Tracheal epithelial cell (primary cell): ENCODE measurements at places on chromosomes 6 and 20. TPM values are rescaled to one million over a fixed set of nuclear protein-coding genes. Genes with fewer than 3 reads are reported as not detected.

MYO6 gene
- 18.1 and 25.1 TPM in 2 replicates for total RNA-seq

CTCFL gene
- total RNA-seq: not detected in 2 replicates

ISM1 gene
- under 0.01 TPM in 1 of 2 replicates, not detected in the other for total RNA-seq

ELMO2 gene
- 17.5 and 21.9 TPM in 2 replicates for total RNA-seq

DUSP15 gene
- total RNA-seq: not detected in 2 replicates

RRAGD gene
- total RNA-seq: 5.5 and 15.4 TPM in 2 replicates

TLDC2 gene
- total RNA-seq: 0.24 TPM in 1 of 2 replicates, not detected in the other

MKKS gene
- total RNA-seq: 4.3 and 12.8 TPM in 2 replicates

MLIP gene
- total RNA-seq: under 0.01 TPM in 1 of 2 replicates, not detected in the other

LY6G6D gene
- total RNA-seq: not detected in 2 replicates

CRIP3 gene
- total RNA-seq: not detected in 2 replicates

CALHM4 gene
- total RNA-seq: not detected in 2 replicates

NKAIN4 gene
- total RNA-seq: 1.2 TPM in 1 of 2 replicates, not detected in the other

MTRF1L gene
- 10.1 and 10.9 TPM in 2 replicates for total RNA-seq

HLA-F gene
- 13.4 and 36.6 TPM in 2 replicates for total RNA-seq

CST5 gene
- not detected in 2 replicates for total RNA-seq

MAPK13 gene
- 40.3 and 44.3 TPM in 2 replicates for total RNA-seq

COL21A1 gene
- total RNA-seq: 0.48 and 6.8 TPM in 2 replicates

APCDD1L gene
- total RNA-seq: 1.7 TPM in 1 of 2 replicates, not detected in the other

SOBP gene
- 0.21 and 0.24 TPM in 2 replicates for total RNA-seq

FRK gene
- total RNA-seq: 2.8 and 4.8 TPM in 2 replicates

SLC35D3 gene
- under 0.01 TPM in 1 of 2 replicates, not detected in the other for total RNA-seq

ZFP57 gene
- total RNA-seq: 0.24 and 1.1 TPM in 2 replicates

PTCRA gene
- total RNA-seq: not detected in 2 replicates

FAM217A gene
- not detected in 2 replicates for total RNA-seq

CNR1 gene
- total RNA-seq: 0.72 TPM in 1 of 2 replicates, not detected in the other

CDH4 gene
- total RNA-seq: 2.4 and 5.8 TPM in 2 replicates

IL17F gene
- not detected in 2 replicates for total RNA-seq

KIF3B gene
- 13.9 and 14.0 TPM in 2 replicates for total RNA-seq

KCNS1 gene
- 1.1 and 3.9 TPM in 2 replicates for total RNA-seq

TCP11 gene
- not detected in 2 replicates for total RNA-seq

TBC1D22B gene
- total RNA-seq: 5.1 and 7.2 TPM in 2 replicates

LRP11 gene
- total RNA-seq: 160 and 262 TPM in 2 replicates

PRL gene
- not detected in 2 replicates for total RNA-seq

SCGN gene
- not detected in 2 replicates for total RNA-seq

HSD17B8 gene
- 48.0 and 64.6 TPM in 2 replicates for total RNA-seq

LTB gene
- 6.7 TPM in 1 of 2 replicates, not detected in the other for total RNA-seq

HLA-DQB1 gene
- 7.7 TPM in 1 of 2 replicates, not detected in the other for total RNA-seq

PAK1IP1 gene
- total RNA-seq: 23.1 and 28.6 TPM in 2 replicates

POPDC3 gene
- total RNA-seq: 4.3 and 6.0 TPM in 2 replicates

SAMD3 gene
- total RNA-seq: not detected in 2 replicates

OPN5 gene
- not detected in 2 replicates for total RNA-seq

FOXQ1 gene
- total RNA-seq: 2.2 and 8.1 TPM in 2 replicates

HFE gene
- 3.4 and 5.5 TPM in 2 replicates for total RNA-seq

RSPO4 gene
- total RNA-seq: not detected in 2 replicates

SLC23A2 gene
- total RNA-seq: 8.5 and 10.6 TPM in 2 replicates
